Dermis microvascular lymphatic vessel endothelial cell (primary cell): ENCODE measurements at places on chromosomes 11 and 22. TPM values are rescaled to one million over a fixed set of nuclear protein-coding genes. Genes with fewer than 3 reads are reported as not detected.

The TRIM51 gene
- not detected in 2 replicates for total RNA-seq

The CCDC117 gene
- 13.1 and 13.7 TPM in 2 replicates for total RNA-seq

The MOGAT2 gene
- total RNA-seq, result not detected in 2 replicates

The PKDREJ gene
- under 0.01 TPM in 1 of 2 replicates, not detected in the other for total RNA-seq

- no peak for DNase-seq
Measured at GRCh38 chr11:10095412-10096208, 198.4 kb downstream of the SBF2 start.

GRCh38 chr11:26286472-26287066, 45.4 kb upstream of the ANO3 start:
- DNase-seq, result no peak

DNA sequence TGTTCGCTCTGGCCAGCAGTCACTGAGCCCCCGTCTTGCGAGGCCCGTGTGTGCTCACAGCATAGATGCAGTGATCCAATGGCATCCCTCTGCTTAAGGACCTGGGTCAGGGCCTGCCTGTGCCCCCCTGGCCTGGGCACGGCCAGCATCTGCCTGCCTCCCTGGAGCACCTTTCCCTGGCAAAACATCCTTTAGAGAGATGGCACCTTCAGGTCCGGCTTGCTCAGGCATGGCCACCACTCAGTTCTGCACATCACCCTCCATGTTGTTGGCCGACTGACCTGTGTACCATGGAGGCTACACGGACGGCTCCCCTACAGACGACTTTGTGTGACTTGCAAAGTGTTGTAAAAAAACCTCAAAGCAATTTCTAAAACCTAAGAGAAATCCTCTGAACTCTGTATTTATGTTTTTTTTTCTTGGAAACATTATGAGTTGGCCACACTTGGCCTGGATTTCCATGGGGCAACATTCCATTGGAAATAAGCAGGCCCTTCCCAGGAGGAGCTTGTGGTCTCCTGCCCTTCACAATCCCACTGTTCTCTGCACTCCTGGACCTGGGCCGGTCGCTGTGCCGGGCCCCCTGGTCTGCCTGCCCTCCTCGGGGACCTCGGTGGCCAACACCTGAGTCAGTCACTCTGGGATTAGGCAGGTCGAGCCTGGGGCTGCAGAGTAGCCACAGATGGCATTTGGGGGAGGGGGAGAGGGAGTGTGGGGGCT, 592.4 kb downstream of the TBC1D22A start:
- DNase-seq, result no peak

DNA sequence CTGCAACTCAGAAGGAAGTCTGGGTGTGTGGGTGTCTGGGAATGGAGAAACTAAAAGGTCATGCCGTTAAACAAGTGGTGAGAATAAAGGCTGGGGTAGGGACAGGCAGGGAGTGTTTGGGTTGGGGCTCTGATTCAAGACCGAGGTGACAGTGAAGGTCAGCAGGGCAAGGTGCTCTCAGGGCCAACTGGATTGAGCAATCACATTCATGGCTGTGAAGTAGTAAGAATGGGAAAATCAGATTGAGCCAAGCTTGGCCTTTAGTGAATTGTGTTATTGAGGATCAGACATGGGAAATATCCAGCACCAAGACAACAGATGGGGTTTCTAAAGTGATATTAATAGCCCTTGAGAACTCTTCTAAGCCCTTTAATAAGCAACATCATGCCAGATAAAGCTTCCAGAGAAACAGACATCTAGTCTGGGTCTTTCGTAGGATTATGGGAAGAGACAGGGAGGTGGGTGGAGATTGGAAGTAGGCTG, 24.3 kb downstream of the SCN3B start:
- DNase-seq, result no peak
